ENCODE measurements at places on chromosomes 7 and 10. TPM values are rescaled to one million over a fixed set of nuclear protein-coding genes. Genes with fewer than 3 reads are reported as not detected.

Gene RET
- 14.3 TPM for total RNA-seq

Gene GHRHR
- 3.4 TPM for total RNA-seq

Gene RASA4B
- total RNA-seq: 15.2 TPM

Gene UNCX
- not detected for total RNA-seq

Gene PDIA4
- total RNA-seq: 43.5 TPM

Data from dorsolateral prefrontal cortex (tissue), 122 donors.